Smooth muscle cell of the brain vasculature (primary cell): ENCODE measurements at places on chromosomes 7 and 10.
A peak's percentile ranks its signal among the peaks of the same experiment; 100 is the strongest.

GRCh38 chr7:107294182-107294581, 125.4 kb downstream of the HBP1 start:
- DNase-seq: no peak

DNA sequence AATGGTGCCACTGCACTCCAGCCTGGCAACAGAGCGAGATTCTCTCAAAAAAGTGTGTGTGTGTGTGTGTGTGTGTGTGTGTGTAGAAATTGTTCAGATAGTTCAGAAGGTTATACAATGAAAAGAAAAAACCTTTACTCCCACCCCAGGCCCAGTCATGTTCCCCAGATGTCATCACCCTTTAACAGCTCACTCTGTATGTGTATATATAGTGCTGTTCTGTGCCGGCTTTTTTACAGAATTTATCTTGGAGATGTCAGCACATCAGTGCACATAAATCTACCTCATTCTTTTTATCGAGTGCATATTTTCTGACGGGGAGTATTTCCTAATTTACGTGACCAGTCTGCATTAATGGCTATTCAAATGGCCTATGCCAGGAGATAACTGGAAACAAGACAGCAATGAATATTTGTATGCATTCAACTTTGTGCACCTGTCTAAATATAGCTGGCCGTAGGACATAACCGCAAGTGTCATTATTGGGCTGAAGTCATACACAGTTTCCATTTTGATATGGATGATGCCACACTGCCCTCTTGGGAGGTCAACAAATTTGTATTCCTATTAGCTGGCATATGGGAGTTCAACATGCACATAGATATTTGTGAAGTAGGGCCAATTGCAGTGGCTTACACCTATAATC, 11.7 kb downstream of the NIPSNAP2 start:
- DNase-seq: no peak

DNA sequence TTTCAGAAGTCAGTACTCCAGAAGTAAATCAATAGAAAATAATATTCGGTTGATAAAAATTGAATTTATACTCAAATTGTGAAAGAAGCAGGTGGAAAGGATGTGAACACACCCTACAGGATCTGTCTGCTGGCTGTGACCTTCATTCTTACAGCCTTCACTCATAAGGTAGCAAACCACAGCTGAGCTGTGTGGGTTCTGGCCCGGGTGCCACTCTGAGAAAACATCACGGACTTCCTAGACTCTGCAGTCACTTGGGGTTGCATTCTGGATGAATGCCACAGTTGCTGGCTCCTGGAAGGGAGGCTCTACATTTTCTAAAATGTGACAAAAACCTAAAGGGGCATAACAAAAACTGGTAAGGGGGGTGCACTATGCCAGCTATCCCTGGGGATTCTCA, 36.0 kb upstream of the ABLIM1 start:
- DNase-seq: no peak

GRCh38 chr7:129163875-129164544, 19.5 kb downstream of the TSPAN33 start:
- DNase-seq: peak; percentile 39

DNA sequence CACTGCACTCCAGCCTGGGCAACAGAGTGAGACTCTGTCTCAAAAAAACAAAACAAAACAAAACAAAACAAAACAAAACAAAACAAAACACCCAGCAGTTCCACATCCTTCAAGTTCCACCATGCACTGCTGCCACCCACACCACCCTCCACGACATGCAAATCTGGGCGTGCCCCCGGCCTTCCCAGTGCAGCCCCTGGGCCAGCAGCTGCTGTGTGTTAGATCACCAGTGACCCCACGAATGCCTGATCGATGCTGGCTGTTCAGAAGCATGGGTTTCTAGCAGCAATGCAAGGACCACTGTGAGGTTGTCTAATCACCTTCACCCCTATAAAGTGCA, 36.3 kb downstream of the ELFN1 start:
- no peak for DNase-seq

GRCh38 chr10:96588616-96589419, 2.0 kb upstream of the TM9SF3 start:
- DNase-seq: no peak

DNA sequence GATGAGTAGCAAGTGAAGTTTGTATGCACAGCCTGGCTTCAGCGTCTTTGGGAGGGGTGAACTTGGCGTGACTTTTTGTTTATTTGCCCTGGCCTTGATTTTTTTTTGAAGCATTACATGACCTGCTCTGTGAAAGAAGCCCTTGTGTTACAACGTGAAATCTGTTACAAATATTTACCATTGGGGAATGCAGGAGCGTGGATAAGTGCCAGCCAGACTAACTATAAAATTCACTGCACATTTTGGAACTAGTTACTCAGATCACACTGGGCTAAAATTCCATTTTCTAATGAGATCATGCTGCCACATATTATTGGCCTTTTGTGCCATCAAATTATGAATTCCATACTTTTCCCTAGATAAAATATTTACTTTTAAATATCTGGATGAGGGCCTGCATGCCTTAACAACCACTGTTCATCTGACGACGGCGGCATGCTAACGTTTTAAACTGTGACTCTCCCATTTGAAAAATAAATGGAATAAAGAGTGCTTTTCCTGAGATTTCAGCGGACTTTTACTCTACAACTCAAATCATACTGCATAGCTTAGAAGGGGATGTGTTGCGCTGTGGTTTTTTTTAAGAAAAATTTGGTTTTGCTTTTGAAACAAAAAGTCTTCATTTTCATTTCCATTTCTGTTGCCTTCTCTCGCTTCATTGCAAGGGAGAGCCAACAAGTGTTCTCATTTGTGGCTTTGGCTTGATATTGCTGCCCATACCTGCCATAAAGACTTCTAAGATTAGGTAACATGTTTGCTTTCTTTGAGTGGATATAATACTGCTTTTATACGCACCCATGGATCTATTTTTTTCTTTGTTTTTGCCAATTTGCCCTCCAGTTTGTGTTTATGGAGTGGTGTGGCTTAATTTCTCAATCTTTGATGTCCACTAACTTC, 352.2 kb downstream of the TFEC start:
- DNase-seq: no peak

- DNase-seq: no peak
Observed at GRCh38 chr7:27242555-27243339, at the start of gene EVX1. TSS of gene EVX1 (plus strand) at chr7:27242802. CDS start at chr7:27243031, 229 bp downstream.

- no peak for DNase-seq
Observed at GRCh38 chr10:24821986-24822385, 98.3 kb upstream of the ARHGAP21 start.

GRCh38 chr7:141286522-141286921, 212.7 kb downstream of the TMEM178B start:
- DNase-seq: no peak

- no peak for DNase-seq
Observed at GRCh38 chr10:94043431-94043990, 49.8 kb downstream of the PLCE1 start.

DNA sequence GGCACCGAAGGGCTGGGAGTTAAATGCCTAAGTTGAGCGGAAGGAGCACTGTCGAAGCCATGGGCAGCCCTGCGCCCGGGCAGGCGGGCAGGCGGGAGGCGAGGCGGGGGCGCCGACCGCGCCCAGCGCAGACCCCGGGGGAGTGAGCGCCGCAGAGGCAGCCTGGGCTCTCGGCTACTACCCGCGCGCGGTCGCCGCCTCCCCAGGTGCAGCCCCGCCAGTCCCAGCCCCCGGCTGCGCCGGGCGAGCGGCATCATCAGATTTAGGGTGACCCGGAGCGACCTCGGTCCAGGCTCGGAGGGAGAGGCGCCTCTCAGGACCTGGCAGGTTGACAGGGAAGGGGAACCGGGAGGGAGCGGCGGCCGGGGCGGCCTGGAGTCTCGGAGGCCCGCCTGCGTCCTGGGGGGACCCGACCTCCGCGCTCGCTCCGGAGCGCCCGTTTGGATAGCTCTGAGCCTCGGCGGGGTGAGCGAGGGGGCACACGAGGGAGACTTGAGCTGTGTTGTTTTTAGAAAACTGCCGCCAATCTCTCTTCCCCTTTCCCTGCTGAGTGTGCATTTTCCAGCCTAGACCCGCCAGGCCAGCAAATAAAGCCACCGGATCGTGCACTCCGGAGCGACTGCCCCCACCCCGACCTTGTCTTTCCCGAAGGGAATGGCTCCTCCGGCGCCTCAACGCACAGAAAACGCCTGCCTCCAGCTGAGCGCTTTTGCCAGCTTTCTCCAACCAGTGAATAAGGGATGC, 2.3 kb upstream of the NRP1 start:
- no peak for DNase-seq

DNA sequence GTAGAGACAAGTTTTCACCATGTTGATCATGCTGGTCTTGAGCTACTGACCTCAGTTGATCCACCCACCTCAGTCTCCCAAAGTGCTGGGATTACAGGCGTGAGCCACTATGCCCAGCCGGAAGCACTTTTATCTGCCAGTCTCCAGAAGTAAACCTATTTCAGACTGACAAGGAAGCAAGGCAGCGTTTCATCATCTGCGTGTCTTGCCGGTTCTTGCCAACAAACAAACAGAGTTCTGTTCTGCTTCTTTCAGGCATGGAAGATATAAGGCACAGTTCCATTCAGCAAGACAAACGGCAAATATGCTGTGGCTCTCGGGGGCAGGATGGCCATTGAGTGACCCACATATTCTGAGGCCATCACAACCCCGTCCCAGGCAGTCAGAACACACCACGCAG, 15.5 kb upstream of the LARP4B start:
- no peak for DNase-seq

GRCh38 chr7:149735779-149736477, 37.5 kb downstream of the ZNF467 start:
- no peak for DNase-seq

GRCh38 chr10:7519351-7519750, 108.5 kb upstream of the SFMBT2 start:
- no peak for DNase-seq

DNA sequence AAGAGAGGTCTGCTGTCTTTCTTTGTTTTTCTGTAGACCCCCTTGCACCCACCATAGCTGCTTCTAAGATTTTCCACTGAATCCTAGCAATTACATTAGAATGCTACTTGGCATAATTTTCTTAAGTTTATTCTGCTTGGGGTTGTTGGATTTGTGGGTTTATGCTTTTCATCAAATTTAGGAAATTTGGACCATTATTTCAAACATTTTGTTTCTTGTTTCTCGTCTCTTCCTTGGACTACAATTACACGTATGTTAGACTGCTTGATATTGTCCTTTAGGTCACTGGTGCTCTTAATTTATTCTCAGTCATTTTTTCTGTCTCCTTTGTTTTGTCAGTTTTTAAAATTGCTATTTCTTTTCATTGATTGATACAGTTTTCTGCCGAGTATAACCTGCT, 65.8 kb downstream of the FANK1 start:
- no peak for DNase-seq
